ENCODE measurements at places on chromosomes 4 and X.

DNA sequence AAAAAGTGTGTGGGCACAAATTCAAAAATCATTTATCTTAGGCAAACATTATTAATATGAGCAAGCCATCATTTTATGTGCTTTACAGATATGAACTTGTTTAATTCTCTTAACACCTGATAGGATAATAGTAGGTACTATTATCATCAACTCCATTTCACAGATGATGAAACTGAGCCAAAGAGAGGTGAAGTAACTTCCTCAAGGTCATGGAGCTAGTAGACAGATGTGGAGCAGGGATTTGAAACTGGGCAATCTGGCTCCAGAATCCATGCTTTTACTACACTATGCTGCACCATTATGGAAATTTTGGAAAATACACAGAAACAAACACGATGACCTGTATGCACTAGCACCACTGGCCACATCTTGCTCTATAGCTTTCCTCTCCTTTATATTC lies 1.0 kb upstream of the PIN4 start:
- DNase-seq, result no peak

DNA sequence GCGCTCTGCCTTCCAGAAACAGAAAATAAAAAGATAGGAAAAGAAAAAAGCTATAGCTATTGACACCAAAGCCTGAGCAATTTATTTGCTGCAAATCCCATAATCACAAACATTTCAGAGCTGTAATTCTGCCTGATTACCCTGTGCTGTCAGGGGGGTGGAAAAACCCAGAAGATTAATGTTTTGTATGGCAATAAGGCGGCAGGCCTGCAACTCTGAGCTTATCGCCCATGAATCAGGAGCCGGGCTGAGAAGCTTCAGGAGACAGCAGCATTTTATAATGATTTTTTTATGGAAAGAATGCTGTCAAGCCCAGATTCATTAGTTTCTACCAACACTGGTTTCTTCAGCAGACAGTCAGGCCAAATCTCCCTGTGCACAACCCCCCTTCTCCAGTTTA lies 82.6 kb upstream of the TMEM164 start:
- DNase-seq, result no peak

DNA sequence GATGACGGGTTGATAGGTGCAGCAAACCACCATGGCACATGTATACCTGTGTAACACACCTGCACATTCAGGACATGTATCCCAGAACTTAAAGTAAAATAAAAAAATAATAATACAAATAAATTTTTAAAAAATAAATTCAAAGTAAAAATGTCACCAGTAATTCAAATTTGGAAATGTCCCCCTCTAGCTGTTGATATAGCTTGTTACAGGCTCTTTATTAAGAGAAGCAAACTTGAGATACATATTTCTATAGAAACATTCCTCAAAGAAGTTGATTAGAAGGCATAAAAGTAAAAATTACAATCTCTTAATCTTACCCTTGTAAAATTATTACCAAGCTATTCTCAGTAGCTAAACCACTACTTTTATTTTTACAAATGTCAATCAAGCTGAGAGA lies 1397.0 kb downstream of the FAM133A start:
- no peak for DNase-seq

- no peak for DNase-seq
These were observed 177.9 kb downstream of the TSPAN5 start for GRCh38 chr4:98480535-98480934.

DNA sequence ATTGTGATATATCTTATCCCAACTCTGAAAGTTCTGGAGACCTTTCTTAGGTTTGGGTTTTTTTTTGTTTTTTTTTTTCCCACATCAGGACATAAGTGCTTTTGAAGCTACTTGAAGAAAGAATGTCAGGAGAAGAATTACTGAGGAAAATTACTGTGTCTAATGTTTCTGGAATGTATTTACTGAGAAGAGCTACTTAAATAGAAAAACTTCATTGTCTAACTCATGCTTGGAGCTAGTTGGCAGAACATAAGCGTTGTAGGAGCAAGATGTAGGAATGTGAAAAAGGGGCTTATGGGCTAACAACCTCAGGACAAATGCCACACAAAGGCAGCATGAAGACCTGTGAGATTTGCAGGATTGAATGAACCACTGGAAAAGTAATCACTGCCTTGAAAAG lies 166.6 kb upstream of the GLRA2 start:
- DNase-seq, result no peak

GRCh38 chr4:141595531-141595930 lies 40.9 kb upstream of the IL15 start:
- DNase-seq, result no peak

GRCh38 chr4:106502106-106502699 lies 133.6 kb upstream of the GIMD1 start:
- peak; percentile 58 for DNase-seq

GRCh38 chr4:78185117-78185516 lies 128.0 kb downstream of the FRAS1 start:
- DNase-seq, result no peak
